ENCODE measurements at places on chromosomes 11 and 22.

DNA sequence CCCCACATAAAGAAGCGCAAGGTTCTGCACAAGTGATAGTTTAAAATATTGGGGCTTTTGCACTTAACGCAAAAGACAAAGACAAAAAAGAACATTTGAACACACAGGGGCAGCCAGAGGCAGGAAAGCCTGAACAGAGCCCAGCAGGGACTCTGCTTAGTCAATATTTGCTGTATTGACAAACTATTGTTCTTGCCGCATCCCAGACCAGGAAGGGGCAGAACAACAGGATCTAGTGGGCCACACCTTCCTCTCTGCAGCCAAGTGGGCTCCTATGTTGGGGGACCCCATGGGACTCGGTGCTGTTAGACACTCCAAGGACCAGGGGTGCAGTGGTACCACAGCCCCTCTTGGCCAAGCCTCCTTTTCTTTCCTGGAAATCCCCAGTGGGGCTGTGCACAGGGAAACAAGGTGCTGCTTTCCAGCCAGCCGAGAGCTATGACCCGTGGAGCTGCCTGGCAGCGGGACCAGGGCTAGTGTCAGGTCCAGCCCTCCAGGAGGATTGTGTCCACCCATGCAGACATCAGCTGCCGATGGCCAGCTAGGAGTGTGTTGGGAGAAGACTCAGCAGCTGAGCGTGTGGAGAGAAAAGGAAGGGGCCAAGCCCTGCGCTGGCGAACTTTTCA, 43.3 kb upstream of the ANO1 start:
- DNase-seq: no peak

DNA sequence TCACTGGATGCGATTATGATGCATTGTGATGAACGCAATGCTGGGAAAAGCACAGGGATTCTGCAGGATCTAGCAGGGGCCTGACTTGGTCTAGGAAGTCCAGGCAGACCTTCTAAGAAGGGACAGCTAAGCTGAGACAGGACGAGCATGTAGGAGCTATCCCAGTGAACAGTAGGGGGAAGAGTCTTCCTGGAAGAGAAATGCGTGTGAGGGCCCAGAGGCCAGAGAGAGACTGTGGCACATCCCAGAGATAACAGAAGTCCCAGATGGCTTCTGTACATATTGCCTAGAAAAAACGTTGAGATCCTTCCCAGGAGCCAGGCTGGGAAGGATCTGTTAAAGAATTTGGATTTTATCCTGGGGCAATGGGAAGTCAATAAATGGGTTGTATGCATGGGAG, 24.6 kb downstream of the RCN1 start:
- no peak for DNase-seq

- DNase-seq: no peak
These were observed 97.9 kb upstream of the CD44 start for GRCh38 chr11:35041070-35041554.

- no peak for DNase-seq
These were observed 191.2 kb upstream of the TBCEL start for GRCh38 chr11:120832481-120833238.

DNA sequence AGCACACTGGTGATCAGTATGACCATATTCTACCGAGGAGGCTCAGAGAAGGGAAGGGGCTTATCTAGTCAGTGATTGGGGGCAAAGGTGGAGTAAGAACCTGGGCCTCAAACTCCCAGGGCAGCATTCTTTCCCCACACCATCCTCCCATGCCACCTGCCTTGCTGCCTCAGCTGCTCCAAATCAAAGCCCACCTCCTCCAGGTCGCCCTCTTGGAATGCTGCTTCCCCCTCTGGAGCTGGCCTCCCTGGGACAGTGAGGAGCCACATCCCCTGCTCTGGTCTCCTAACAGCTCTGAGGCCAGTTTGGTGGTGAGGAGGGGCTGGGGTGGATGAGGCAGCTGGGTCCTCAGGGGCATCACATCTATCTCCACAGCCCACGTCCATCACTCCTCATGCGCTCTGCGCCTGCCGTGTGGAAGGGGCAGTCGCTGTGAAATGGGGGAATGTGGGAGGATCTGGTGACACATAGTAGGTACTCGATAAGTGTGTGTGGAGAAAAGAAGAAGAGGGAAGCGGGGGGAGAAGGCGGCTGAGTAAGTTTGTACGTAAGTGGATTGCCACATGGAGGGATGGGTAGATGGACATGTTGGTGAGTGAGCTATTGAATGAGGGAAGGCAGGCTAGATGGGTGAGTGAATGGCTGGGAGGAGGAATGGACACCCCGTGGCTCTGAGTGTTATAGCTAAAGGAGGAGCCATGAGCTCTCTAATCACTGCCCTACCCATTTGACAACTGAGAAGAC, 16.1 kb upstream of the ARHGEF17 start:
- no peak for DNase-seq

DNA sequence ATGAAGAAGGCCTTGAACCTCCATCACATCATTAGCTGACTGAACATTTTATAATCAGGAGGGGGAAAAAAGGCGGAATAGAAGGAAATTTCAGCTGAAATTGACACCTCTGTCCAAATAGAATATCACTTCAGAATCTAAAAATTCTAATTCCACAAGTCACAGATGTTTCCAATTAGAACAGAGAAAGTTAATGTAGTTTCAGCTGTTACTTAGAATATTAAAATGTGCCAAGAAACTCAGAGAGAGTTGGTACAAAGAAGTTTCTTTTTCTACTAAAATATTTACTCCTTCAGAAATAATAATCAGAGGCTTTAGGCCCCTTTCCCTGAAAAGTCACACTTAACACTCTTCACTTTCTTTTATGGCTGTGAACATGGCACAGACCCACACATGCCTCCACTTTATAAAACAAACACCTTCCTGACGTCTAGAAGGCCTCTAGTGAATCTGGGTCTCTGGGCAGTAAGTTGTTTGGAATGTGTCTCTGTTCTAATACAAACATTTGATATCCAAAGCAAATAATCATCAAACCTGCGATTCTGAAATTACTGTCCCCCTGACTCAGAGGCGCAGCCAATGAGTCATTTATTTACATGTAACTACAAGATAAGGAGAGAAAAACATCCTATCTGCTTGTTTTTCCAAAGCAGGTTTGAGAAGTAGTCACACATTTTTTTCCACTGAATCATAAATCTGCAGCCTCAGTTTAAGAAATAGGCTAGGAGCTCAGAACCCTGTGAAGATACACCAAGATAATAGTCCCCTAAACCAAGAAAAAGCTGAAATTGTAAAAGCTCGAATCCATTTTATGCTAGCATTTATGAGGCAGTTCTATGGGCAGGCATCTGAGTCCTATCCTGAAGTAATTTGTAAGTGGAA, 148.4 kb downstream of the ME3 start:
- no peak for DNase-seq

- no peak for DNase-seq
These were observed 3.3 kb downstream of the MAP4K2 start for GRCh38 chr11:64799623-64800302.
